Activated CD4-positive, alpha-beta T cell treated with anti-CD3 and anti-CD28 coated beads, Interleukin-2, Interleukin-6, amounts not matched to agents 100 ng/mL and 50 ng/mL, durations not matched to agents 16 hours and 8 hours (primary cell): ENCODE measurements at places on chromosomes 16 and 17.
A peak's percentile ranks its signal among the peaks of the same experiment; 100 is the strongest.

GRCh38 chr16:87426423-87427215 lies 34.5 kb downstream of the MAP1LC3B start:
- no peak for DNase-seq

DNA sequence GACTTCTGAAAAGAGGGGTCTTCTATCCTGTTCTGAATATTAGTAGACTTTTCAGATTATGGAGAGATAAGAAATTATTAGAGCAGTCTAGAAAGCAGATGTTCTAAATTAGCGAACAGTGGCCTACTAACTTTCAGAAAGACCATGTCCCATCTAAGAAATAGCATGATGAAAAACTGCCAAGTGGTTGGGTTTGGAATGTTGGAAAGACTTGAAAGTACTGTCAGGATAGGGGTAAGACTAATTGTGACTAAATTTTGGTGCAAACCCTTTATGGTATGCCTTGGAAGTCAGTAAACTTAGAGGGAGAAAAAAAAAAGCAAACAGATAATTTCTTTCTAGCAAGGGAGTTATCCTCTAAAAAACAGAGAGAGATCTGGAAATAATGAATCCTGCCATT lies 41.1 kb downstream of the TANGO6 start:
- DNase-seq, result no peak

- no peak for DNase-seq
These were observed 44.5 kb upstream of the SMPD3 start for GRCh38 chr16:68492543-68493411.

DNA sequence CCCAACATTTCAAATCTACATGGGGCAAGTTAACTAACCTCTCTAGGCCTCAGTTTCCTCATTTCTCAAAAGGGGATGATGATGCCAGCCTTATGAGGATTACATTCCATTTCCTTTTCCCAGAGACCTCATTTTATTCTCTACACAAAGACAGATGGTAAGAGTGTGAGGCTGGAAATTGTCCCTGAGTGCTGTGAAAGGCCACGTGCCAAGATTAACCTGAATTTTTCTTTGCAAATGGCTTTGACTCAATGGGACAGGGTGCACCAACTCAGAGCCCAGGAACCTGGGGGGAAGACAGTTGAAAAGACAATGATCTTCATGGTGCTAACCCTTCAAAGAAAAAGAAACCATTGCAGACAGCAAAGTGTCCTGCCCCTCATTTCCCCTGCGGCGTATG lies 332.8 kb downstream of the TMEM114 start:
- DNase-seq, result no peak

DNA sequence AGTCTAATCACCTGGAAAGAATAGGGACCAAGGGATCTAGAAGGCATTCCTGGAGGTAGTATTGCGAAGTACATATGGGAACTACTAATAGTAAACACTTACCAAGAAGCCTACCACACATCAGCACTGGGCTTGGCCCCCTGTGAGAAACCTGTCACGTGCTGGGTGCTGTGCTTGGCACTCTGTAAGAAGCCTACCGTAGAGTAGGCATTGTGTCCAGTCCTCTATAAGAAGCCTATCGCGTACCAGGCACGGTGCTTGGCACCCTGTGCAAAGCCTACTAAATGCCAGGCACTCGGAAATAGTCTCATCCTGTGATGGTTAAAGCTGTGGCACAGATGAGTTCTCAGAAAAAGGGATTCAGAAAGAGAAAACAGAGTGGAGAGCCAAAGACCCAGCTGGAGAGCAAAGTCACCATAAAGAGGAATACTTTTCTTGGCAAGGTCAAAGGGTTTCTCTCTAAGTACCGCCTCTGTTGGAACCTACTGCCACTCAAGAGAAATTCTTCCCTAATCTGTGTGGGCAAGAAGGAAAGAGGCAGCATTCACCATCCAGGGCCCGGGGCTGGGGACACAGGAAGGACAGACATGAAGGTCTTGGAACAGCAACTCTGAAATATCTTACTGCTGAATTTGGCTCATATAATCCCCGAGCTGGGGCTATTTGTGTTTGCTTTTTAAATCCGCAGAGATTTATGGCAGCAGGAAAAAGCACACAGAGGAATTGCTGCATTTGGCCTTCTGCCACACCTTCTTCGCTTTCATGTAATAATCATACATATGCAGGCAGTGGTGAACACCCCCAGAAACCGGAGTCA lies 81.8 kb downstream of the VAT1L start:
- no peak for DNase-seq

GRCh38 chr16:84111525-84111924 lies 5.2 kb downstream of the MBTPS1 start:
- no peak for DNase-seq

GRCh38 chr17:51662204-51663056 lies 402.1 kb downstream of the UTP18 start:
- DNase-seq, result no peak

DNA sequence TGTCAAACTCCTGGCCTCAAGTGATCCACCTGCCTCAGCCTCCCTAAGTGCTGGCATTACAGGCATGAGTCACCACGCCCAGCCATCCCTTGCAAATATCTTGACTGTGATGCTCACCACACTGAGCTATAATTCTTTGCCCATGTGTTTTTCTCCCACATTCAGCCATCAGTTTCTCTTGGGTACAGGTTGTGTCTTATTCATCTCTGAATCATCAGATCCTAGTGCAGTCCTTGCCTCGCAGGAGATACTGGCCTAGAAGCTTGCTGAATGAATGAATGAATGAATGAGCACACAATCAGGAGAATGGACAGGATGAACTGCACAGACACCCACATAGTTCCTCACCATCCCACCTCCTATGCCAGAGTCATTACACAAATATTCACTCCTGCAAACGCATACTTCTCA lies 24.4 kb upstream of the ETV4 start:
- no peak for DNase-seq

- no peak for DNase-seq
These were observed 5.3 kb upstream of the HS3ST6 start for GRCh38 chr16:1923299-1924034.

DNA sequence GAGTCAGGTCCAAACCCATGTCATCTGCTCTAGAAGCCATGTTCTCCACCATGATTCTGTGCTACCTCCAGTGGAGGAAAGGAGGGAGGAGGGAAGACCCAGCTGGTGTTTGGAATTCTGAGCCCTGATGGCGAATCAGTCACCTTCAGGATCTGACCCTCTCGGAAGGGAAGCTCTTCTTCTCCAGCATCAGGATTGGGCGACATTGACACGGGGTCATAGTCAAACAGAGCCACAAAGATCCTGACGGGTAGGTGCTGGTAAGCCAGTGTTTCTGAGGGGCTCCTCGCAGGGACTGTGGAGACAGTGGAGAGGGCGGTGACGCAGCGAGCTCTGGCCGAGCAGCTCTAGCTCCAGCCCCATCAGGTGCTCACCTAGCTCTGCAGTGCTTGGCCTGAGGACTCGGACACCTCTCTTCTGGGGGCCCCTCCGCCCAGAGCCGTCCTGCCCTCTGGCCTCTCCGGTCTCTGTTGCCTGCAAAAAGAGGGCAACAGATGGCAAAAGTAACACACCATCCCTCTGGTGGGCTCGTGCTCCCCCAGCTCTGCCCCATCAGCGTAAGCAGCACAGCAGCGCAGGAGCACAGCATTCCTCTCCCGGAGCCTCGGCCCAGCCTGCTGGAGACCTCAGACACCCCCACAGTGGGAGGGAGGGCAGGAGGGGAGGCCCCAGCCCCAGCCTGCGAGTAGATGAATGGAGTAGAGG lies 21.0 kb downstream of the TSPOAP1 start:
- DNase-seq, result no peak

GRCh38 chr17:7552621-7553051 lies 3.8 kb downstream of the TNFSF12 start:
- peak; percentile 87 for DNase-seq

DNA sequence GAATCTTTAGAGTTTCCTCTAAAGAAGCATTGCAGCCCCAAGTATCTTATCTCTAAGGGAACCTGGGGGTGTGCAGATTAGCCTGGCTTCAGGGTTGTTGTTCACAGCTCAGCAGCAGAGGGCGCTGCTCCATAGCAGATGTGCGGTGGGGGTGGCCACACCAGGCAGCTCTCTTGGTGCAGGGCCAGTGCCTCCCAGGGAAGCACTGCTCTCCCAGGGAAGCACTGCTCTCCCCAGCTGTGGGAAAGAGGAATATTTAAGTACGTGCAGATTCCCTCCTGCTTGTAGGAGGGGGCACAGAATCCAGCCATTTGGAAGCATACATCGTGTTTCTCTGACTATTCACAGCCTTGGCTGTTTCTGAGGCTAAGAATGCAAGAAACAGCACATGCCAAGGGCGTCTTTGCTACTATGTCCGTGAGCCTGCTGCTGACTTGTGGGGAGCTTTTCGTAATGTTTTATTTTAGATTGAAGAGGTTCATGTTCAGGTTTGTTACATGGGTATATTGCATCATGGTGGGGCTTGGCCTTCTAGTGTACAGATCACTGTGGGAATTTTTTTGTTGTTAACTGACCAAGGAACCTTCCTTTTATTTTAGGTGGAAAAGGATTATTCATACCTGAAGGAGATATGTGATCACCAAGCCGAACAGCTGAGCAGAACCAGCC lies 217.8 kb downstream of the SPECC1 start:
- DNase-seq, result peak; percentile 87

DNA sequence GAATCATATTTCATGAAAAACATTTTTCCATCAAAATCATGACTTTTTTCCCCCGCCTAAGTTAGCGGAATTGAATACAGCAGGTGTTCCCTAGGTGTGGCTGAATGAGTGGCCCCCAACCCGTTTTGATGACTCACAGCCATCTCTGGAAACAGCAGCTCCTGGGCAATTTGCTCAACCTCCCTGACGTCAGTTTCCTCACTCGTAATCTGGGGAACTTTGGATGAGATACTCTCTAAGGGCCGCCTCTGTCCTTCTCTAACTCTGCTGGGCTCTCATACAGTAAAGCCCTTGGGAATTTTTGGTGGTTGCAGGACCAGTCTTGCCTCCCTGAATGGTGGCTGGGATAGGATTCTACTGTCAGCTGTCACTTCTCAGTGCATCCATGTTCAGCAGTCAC lies 11.6 kb upstream of the NTN1 start:
- DNase-seq, result no peak

GRCh38 chr17:77216486-77216885 lies 75.7 kb downstream of the SEC14L1 start:
- DNase-seq, result no peak

GRCh38 chr16:4684763-4685162 lies 8.6 kb upstream of the NUDT16L1 start:
- DNase-seq, result no peak

DNA sequence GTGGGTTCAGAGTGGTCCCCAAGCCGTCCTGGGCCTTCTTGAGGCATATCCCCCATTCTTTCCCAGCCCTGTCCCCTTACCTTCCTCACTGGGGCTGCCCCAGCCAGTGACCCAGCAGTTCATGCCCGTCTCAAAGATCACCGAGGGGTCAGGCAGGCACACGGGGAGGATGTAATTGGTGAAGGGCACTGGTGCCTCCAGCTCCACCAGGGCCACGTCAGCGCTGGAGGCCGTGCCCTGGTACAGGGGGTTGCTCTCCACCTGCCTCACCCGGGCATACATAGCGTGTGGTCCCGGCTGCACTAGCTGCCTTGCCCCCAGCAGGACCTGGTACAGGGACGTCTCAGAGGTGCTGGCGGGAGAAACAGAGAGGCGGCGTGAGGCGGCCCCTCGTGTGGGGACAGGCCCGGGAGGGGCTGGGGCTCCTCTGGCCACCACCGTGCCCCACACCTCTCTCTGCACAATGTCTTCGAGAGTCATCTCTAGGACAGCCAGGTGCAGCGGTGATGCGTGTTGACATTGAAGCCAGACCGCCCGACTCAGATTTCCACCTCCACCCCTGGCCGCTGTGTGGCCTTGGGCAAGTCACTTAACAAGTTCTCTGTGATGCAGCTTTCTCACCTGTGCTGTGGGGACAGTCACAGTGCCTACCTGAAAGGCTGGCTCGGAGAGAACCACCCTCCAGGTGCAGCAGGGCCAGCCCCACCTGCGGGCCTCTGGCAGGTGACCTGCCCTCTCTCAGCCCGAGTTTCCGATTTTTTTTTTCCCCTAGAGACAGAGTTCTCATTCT lies 5.8 kb downstream of the PRSS27 start:
- no peak for DNase-seq

GRCh38 chr17:5068236-5068635 lies 10.0 kb upstream of the ZFP3 start:
- no peak for DNase-seq

GRCh38 chr16:24523569-24523968 lies 15.8 kb upstream of the RBBP6 start:
- no peak for DNase-seq

GRCh38 chr16:5066511-5066910 lies 755 bp upstream of the C16orf89 start:
- DNase-seq, result no peak

DNA sequence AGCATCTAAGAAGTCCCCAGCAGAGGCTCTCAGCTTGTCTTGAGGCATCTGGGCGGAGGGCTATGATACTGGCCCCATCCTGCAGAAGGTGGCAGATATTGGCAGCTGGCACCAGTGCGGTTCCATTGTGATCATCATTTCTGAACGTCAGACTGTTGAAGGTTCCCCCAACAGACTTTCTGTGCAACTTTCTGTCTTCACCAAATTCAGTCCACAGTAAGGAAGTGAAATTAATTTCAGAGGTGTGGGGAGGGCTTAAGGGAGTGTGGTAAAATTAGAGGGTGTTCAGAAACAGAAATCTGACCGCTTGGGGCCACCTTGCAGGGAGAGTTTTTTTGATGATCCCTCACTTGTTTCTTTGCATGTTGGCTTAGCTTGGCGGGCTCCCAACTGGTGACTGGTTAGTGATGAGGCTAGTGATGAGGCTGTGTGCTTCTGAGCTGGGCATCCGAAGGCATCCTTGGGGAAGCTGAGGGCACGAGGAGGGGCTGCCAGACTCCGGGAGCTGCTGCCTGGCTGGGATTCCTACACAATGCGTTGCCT lies at the start of gene CIITA:
TSS of gene CIITA (plus strand) at position 404 of the 543 bp plus-strand sequence. CDS start at position 533, 129 bp downstream.
- peak; percentile 94 for DNase-seq

DNA sequence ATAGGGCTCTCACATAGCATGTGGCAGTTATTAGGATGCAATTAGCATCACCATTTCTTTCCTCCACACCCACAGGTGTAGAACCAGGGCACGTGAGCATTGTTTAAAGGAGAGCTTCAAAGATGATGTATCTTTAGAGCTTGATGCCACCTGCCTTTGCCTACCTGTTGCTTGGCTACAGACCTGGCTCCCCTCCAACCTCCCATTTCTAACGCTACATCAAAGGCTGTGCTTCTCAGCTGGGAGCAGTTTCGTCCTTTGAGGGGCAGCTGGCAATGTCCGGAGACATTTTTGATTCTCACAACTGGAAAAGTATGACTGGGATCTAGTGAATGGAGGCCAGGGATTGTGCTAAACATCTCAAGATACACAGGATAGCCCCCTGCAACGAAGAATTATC lies 78.5 kb upstream of the CLEC3A start:
- DNase-seq, result no peak

GRCh38 chr16:28556914-28557320 lies 3.2 kb downstream of the SGF29 start:
- DNase-seq, result no peak
